ENCODE measurements at places on chromosomes 7 and 10.

DNA sequence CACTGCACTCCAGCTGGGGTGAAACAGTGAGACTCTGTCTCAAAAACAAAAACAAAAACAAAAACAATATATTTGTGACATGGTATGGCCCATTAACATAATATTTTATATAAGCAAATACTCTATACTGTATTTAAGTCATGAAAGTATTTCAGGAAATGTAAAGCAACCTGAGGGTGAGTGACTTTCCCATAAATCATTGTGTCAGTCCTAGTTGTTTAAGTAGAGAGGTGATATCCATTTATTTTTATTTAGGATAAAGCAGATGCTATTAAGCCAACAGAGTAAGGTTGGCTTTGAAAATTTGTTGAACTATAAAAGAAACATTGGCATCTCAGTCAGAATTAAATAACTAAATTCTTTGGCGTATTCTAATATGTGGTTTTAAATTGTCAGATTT is 60.5 kb downstream of the MKLN1 start:
- DNase-seq: no peak

DNA sequence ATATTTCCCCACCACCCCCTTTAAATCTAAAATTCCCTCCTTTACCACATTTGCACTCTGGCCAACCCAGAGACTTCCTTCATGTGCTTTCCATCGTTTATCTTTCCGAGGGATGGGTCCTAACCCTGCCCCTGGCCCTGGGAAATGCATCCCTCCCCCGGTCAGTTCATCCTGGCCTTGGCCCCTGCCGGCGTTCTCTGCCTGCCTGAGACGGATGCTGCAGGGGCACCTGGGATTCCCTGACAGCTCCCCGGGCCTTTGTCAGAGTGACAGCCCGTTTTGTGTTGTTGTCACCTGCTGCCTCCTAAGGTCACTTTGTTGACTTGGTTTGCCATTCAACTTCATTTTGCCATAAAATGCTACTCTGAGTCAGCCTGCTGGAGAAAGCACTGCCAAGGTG is 34.8 kb upstream of the PITRM1 start:
- no peak for DNase-seq

DNA sequence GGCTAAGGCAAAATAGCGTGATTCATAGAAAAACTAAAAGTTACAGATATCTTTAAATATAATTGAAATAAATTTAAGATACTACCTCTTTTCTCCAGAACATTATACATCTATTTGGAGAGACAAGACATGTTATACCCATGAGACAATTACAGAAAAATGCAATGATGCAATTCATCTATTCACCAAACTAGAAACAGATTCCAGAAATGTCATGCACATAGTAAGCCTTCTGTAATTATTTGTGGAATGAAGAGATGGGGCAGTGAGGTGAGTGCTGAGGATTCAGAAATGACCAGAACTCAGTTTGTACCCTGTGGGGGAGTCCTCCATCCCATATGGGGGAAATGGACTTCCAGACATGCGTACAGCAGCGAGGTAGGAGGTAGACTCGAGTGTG is 99.4 kb downstream of the MKX start:
- DNase-seq: no peak

GRCh38 chr7:55532150-55532917 is 40.0 kb downstream of the VOPP1 start:
- no peak for DNase-seq

GRCh38 chr10:53006663-53007526 is 234.3 kb upstream of the MBL2 start:
- DNase-seq: no peak

DNA sequence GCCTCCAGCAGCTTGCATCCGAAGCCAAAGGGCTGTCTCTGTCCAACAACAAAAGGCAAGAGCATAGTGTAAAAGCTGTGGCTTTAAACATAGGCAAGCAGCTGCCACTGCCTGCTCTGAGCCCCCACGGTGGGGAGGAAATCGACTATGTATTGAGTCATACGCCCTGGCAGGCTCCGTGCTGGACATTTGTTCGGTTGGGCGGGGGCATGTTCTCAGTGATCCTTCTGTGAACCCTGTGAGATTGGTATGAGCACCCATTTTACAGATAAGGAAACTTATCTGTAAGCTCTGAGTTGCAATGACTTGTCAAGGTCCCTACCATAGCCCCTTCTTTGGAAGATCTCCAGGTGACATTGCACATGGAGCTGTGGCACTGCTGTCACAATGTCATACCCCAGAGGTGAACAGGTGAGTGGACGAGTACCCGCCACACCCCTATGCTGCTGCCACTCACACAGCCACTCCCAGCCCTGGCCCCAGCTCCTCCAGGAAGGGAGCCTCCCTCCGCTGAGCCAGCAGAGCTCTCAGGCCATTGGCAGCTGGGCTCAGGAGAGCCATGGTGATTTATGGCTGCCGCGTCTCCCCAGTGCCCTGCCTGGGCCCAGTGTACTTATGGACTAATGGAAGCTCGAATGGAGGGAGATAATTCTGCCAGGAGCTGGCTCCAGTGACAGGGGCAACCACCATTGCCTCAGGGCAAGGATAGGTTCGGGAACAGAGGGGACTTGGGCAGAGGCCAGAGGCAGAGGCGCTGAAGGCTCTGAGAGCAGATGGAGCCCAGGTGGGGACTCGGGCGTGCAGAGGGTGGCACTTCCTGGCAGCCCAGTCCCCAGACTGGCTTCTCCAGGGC is 43.7 kb downstream of the UNC5B start:
- no peak for DNase-seq

Data from activated CD4-positive, alpha-beta T cell treated with anti-CD3 and anti-CD28 coated beads for 1 hour (primary cell).